ENCODE measurements at places on chromosomes 6 and 20.

DNA sequence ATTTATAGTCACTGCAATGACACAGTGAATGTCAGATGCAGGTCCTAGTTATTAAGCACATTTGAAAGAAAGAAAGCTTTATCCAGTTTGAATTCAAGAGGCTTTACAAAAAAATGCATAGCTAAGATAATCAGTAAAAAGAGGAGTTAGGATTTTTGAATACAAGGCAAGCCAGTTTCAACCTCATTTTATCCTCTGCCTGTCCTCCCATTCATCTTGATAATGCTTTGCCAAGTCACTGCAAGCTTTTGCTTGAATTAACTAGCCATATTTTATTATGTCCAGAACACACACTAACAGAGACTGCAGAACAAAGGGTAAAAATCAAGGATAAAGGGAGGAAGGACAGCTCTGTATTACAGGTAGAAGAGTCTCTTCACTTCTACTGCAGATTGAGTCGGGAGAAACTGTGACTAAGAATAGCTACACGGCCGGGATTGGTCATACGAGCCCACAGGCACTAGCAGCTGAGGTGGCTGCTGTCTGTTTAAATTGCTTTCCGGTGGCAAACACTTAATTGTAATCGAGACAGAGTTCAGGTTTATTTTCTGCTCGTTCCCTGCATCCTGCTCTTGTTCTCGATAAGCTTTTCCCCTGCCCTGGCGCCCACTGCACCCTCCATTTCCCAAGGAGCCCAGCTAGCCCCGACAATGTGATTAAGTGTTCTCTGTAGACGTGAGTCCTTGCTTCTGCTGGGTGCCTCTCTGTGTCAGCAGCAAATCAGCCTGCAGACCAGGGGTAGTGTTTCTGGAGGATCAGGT lies 30.5 kb upstream of the AKAP12 start:
- no peak for DNase-seq

DNA sequence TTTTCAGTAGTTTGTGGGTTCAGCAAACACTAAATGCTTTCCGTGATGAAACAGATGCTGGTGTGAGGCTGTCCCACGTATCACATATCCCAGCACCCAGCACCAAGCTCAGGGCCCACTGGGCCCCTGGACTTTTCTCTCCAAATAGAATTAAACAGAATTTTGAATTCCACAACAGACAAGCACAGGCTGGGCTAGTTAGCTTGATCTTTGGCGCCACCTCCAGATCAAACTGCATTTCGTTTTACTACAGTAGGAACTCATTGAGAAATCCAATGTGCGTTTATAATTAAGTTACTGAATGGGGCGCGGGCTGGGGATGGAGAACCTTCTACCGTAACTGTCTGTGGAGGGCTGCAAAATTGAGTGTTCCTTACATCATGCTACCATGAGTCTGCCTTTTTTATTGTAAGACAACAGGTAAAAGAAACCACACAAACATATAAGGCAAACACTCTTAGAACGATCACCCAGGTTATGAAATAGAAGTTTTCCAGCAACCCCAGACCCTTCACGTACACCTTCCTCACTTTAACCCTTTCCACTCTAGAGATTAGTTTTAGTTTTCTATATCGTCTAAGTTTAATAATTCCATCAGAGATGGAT lies 107.8 kb downstream of the ZFP64 start:
- peak; percentile 45 for DNase-seq

GRCh38 chr20:60206259-60206658 lies 248.0 kb downstream of the CDH26 start:
- DNase-seq, result no peak

DNA sequence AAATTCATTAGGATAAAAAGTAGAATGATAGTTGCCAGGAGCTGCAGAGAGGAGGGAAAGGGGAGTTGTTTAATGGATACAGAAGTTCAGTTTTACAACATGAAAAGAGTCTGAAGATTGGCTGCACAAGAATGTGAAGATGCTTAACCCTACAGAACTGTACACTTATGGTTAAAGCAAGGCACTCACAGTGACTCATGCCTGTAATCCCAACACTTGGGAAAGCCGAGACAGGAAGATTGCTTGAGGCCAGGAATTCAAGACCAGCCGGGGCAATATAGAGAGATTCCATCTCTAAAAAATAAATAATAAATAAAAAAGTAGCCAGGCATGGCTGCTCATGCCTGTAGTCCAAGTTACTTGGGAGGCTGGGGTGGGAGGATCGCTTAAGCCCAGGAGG lies 174.0 kb downstream of the TASP1 start:
- no peak for DNase-seq

- DNase-seq, result no peak
Observed at GRCh38 chr6:107670792-107671199, 153.3 kb downstream of the SCML4 start.

- peak; percentile 61 for DNase-seq
Observed at GRCh38 chr6:30344868-30345671, at the start of gene RPP21. Gene RPP21 (plus strand): TSS chr6:30345156. CDS start chr6:30345172, 16 bp downstream.

DNA sequence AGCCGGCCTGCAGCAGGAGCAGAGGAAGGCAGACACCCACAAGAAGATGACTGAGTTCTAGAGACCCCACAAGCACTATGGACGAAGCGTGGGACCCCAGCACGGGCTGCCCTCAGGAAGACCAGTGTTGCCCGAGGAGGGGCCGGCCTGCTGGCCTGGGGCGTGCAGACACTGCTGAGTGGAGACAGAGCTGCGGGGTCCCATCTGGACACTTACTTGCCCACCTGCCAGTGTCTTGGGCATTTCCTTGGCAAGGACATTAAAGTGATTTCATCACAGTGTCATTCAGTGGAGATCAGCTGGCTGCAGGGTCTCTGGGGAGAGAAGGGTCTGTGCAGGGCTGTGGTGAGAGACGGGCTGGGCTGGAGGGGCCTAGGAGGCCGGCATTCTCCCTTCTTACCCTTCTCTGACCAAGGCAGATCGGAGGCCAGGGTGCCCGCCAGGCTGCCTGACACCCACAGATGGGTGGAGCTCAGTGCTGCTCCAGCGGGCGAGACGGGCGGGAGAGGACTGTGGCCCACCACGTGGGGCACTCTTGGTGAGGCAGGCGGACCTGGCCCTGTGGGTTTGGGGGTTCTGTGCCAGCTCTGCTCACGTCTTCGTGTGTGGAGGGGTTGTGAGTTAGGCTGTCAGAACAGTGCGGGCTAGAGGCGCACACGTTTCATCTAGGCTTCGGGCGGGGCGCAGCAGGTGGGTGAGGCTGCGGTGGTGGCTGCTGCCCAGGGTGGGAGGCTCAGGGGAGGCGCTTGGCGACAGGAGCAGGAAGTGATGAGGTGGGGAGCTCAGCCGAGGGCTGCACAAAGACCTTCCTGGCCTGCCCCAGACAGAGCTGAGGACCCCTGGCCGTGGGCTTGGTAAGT lies at the start of gene LIME1:
LIME1 (plus strand) TSS at position 806 of the 860 bp plus-strand sequence. CDS start 886 bp downstream, outside the sequence.
- no peak for DNase-seq

GRCh38 chr20:23153696-23154341 lies 67.7 kb upstream of the CD93 start:
- no peak for DNase-seq

DNA sequence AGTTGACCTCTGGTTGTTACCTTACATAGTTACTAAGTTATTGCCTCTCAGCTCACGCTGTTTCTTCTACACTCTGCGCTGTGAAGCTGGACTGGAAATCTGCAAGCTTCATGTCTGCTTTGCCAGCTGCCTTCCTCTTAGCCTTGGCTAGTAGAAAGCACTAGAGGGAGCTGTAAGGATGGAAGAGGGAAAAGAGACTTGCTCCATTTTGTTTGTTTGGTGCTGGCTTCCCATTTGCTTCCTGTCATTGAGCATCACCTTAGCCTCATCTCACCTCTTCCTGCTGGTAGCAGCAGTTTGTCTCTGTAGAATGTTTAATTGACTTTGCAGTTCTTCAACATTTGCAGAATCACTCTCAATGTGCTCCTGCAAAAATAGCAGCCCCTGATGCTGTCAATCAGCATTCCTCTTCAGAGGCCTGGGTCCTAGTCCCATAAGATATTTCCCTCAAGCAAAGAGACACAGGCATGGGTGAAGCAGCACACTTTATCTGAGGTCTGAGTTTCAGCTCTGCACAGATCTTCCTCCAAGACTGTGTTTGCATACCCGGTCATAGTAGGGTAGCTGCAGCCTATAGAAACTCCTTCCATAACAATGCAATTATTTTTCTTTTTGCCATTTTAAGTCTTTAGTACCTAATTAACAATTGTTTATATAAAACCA lies 302.2 kb upstream of the EPHA7 start:
- DNase-seq, result no peak

DNA sequence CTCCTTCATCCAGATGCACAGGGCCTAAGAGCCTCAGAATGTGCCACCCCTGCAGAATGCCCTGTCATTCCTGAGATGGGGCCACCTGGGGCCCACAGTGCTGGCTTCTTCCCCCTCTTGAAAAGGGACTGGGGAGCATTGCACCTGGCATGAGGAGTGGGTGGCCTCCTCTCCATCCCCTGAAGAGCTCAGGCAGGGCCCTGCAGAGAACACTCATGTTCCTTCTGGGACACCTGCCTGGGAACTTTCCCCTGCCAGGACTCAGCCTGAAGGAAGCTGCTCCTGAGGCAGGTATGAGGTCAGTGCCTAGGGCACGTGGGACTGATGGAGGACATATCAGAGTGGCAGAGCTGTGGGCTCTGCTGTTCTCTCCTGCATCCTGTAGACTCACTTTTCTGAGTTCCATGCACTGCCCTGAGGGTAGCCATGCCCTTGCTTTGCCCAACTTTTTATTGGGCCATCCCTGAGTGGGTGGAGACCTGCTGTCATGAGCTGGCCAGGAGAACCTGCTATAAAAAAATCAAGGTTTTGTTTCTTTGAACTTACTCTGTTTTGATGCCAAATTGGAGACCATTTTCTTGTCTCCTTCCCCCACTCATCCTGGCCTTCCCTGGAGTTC lies 19.5 kb downstream of the CCDC167 start:
- DNase-seq, result no peak

GRCh38 chr6:152474354-152474753 lies 162.8 kb downstream of the SYNE1 start:
- no peak for DNase-seq

DNA sequence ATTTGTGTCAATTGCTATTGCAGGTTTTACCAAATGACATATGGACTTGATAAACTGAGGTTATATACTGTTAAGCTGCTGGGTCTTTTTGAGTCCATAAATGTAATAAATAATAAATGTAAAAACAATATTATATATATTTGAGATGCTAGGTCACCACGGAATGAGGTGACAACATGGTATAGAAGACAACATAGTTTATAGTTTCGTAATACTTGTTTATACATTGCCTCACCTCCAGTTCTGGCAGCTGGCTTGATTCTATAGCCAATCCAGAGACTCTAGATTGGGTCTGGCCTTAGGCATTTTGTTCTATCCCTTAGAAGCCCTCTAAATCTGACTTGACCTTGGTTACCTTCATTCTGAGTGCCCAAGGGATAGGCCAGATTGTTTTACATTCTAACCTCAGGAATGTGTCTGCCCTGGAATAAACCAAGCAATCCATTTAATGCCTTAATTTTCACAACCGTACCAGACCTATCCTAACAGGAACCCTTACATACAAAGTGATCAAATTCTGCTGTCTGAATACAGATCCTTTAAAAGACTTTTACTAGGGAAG lies 61.5 kb upstream of the STXBP5 start:
- DNase-seq, result no peak

DNA sequence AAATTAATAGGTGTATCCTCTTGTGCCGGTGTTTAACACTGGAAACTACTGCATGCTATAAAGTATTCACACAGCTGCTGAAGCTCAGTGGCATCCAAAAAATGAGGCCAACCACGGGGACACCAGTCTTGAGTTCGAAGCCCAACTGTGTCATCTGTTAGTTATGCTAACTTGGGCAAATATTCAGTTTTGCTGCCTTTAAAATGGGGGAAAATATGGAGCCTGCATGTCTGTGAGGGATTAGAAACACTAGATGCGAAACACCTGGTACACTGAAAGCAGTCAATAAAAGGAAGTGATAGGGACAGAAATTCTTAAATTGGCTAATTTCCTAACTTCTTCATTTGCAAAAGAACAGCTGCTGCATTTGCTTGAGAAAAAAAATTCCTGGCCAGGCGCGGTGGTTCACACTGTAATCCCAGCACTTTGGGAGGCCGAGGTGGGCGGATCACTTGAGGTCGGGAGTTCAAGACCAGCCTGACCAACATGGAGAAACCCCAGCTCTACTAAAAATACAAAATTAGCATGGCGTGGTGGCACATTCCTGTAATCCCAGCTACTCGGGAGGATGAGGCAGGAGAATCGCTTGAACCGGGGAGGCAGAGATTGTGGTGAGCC lies 36.6 kb upstream of the MLIP start:
- DNase-seq, result no peak

DNA sequence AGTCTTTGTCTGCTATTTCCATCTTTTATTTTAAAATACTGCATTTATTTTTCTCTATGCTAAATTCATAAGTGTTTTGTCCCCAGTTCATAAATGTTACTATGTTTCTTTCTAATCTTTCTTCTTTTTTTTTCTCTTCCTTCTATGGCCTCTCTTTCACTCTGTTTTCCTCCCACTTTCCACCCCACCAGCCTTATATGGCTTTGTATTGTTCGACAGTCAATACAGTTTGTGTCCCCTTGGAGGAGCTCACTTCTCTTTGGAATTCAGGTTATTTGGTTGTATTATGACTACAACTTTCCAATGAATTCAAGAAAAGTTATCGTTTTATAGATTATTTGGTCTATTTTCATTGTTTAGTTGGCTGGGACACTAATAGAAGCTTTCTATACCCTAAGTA lies 393.5 kb downstream of the NKAIN2 start:
- no peak for DNase-seq

DNA sequence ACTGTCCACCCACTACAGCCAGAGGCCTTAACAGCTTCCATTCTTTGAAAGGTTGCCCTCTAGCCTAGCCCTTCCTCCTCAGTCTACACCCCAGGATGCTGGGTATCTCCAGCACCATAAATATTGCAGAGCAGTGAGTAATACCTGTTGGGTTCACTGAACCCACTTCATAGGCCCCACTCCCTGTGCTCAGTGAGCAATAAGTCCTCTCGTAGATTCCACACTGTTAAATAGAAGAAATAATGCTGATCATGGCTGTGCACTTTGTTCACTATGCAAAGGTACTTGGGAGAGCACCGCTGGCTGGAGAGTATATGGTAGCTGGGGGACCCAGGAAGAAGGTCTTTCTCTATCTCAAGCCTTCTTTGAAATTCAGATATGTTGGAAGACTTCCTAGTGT lies 87.3 kb downstream of the RSPH3 start:
- no peak for DNase-seq

GRCh38 chr6:71040043-71040442 lies 83.2 kb upstream of the B3GAT2 start:
- DNase-seq, result no peak

- DNase-seq, result no peak
Observed at GRCh38 chr6:113623129-113623528, 234.0 kb upstream of the MARCKS start.

GRCh38 chr20:4740774-4741431 lies 19.2 kb downstream of the PRND start:
- no peak for DNase-seq

DNA sequence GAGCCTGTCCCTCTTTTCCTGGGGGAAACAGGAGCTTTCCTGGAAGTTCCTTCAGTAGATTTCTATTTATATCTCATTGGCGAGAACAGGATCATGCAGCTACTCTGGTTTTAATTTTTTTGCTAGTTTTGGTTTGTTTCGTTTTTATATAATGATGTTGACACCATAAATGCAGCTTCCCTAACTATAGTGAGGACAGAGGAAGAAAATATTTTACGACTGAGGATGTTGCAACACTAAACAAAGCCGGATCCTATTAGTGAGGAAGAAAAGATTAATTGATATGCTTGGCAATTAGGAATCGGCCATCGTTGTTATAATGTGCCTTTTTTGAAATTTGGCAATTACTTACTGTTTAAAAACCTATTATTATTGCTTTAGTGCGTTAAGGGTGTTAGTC lies 16.6 kb downstream of the KDM1B start:
- DNase-seq, result no peak

GRCh38 chr20:13423472-13424173 lies 202.5 kb downstream of the ISM1 start:
- no peak for DNase-seq

Measured in right renal cortex interstitium (tissue), 3 donors.